Thyroid gland (tissue), 4 donors: ENCODE measurements at places on chromosomes 7 and 10. TPM values are rescaled to one million over a fixed set of nuclear protein-coding genes. Genes with fewer than 3 reads are reported as not detected.

The ZNF503 gene
- total RNA-seq, result 8.2 TPM

The SPDYE2B gene
- total RNA-seq, result not detected

The WIPF3 gene
- total RNA-seq, result 0.27 TPM

The ITPRID1 gene
- not detected for total RNA-seq

The GIMAP5 gene
- 26.5 TPM for total RNA-seq

The PIK3AP1 gene
- 8.6 TPM for total RNA-seq

The OR2A14 gene
- not detected for total RNA-seq

The PSMA2 gene
- total RNA-seq, result 71.2 TPM

The ARHGEF5 gene
- total RNA-seq, result 86.0 TPM

The GPRIN2 gene
- 9.4 TPM for total RNA-seq

The SPDYE9 gene
- not detected for total RNA-seq

The MEOX2 gene
- total RNA-seq, result 4.5 TPM

- no peak for DNase-seq
These were observed 425.4 kb downstream of the RPS24 start for GRCh38 chr10:78458983-78459638.

DNA sequence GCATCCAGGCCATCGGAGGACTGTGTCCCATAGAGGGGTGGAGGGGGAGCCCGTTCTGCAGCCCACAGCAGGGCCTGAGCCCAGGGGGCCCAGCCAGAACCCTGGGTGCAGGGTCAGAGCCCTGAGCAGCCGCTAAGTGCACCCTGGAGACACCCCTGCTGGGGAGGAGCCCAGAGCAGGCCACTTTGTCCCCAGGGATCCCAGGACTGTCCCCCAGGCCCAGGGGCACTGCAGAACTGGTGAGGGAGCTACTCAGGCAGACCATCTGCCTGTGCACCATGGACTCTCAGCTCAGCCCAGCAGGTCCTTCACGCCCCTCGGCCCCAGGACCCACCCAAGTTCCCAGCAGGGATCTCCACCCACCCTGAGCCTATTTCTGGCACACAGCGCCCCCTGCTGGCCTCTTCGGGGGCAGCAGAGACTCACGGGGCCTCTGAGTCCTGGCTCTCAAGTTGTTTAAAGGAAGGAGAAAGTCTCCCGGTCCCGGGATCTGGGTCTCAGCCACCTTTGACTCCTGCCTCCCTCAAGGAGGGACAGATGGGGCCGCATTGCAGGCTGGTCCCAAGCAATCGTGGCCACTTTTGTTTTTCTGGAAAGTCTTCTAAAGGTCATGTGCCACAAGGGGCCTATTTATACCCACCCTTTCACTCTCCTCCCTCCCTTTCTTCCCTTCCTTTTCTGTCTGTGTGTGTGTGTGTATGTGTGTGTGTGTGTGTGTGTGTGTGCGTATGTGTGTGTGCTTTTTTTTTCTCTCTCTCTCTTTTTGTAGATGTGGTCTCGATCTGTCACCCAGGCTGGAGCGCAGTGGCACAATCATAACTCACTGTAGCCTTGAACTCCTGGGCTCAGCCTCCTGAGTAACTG lies 90.3 kb downstream of the MYL10 start:
- DNase-seq, result peak; percentile 71

GRCh38 chr7:99016196-99016595 lies 127.7 kb downstream of the SMURF1 start:
- no peak for DNase-seq

DNA sequence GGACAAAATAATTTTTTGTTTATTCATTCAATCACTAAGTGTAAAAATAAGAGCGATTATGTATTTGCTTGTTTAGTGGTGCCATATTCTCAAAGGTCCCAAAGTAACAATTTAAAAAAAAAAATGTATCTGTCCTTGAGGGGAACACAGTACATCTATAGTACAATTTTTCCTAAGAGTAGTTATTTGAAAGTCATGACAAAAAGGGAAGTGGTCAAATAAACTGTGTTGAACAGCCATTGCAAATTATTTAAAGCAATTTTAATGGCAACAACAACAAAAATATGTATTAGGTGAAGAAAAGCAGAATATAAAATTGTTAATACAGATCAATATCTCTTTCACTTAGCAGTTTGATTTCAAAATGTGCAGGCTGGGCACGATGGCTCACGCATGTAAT lies 943.5 kb downstream of the CNTNAP2 start:
- no peak for DNase-seq

GRCh38 chr7:2619116-2619515 lies 12.7 kb upstream of the TTYH3 start:
- DNase-seq, result no peak

DNA sequence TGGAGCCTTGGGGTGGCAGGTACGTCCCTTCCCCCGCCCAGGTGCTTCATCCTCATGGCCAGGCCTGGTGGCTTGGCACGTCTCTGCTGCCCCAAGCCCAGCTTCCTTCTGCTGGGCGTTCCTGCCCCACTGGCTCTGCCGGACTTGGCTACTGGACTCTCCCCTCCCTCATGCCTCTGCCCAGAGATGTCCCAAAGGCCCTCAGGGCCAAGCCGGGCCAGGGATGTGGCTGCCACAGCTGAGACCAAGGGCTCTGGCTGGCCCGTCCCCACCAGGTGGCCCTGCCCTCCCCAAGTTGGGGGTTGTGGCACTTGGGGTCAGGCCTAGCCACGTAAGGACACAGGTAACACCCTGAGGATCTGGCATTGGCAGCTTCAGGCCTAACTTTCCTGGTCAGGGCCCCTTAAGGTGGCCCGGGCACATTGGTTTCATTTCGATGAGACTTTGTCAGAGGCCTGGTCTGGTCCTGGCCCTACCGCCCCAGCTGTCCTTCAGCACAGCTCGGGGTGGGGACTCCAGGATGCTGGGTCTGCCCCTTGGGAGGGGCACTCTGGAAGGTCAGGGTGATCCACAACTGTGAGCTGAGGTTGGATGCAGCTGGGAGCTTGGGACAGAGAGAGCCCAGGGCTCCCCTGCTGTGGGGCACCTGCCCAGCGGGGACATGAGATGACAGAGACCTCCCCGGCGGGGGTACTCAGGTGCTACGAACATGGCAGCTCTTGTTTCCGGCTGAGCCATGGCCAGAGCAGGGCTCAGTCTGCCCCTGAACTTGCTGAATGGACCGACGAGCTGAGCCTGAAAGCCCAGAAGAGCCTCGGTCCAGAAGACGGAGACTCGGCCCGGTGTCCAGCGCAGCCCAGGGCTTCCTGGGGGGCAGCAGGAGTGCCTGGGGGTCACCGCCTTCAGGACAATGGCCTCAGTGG lies 2.9 kb downstream of the BHLHA15 start:
- DNase-seq, result no peak

GRCh38 chr10:66151346-66151745 lies 774.5 kb upstream of the LRRTM3 start:
- no peak for DNase-seq

- DNase-seq, result no peak
These were observed 165.7 kb upstream of the ITGB1 start for GRCh38 chr10:33123680-33124079.

DNA sequence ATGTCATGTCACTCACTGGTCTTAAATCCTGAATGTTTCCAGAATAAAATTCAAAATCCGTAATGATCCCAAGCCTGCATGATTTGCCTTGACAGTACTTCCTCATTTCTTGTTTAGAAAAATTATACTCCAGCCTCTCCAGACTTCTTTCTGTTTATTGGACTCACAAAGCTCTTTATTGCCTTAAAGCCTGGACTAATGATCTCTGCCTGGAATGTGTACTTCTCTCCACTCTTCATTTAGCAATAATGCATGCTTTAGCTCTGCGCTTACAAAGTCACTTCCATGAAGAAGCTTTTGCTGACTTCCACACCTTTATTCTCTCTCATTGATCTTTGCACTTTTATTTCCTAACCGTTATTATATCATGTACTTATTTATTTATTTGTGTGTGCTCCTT lies 27.4 kb upstream of the SLC26A3 start:
- DNase-seq, result no peak

GRCh38 chr10:94027197-94027596 lies 33.5 kb downstream of the PLCE1 start:
- DNase-seq, result no peak

DNA sequence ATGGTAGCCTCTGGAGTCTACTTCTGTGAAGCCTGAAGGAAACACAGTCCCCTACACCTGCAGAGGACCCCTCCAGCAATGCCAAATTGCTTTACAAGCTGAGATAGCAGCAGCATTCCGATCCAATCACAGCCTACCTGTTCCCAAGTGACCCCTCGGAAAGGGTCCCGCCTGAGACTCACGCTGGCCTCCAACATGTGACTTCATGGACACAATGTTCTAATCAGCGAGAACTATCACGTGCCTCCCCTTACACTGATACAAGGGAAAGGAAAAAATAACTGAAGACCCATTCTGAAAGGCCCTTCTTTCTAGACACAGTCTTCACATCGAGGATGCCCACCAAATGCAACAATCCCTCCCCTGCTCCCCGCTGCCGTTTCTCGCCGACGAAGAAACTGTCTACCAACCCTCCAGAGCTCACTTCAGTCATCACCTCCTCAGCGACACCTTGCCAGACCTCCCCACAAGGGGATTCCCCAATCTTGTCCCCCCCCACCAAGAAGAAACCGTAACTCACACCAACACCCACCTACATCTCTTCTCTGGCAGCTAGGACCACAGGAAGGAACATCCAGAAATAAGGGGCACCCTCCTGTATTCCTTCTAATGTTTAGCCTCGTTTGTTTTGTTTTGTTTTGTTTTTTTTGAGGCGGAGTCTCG lies 1.8 kb downstream of the SNX8 start:
- DNase-seq, result no peak

DNA sequence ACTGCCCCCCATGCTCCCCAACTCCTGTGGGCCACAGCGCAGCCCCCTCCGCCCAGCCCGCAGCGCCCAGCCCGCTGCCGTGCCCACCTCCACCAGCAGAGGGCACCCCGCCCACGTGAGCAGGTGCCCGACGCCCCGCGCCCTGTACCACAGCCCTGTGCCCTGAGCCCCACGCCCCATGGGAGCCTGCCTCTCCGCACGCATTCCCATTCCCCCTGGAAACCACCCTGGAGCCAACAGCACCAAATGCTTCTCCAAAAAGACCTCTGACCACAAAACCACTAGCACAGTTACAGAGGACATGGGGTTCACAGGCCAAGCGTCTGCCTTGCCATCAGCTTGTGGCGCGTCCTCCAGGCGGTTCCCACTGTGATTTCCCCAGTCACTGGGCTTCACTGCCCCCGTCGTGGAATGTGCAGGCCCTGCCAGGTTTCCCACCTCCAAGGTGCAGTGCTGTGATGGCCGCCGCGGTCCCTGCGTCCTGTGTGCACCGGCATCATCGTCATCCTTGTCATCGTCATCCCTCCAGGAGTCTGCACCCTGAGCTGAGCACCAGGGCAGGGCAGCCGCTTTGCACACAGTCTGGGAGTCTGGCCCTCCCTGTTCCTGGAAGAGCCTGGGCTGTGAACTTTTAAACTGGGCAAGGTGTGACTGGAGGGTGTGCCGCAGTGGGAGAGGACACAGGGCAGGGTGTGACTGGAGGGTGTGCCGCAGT lies 61.7 kb downstream of the PWWP2B start:
- peak; percentile 49 for DNase-seq

- no peak for DNase-seq
These were observed 19.6 kb downstream of the NOC3L start for GRCh38 chr10:94343151-94343550.

- no peak for DNase-seq
These were observed 47.4 kb downstream of the CH25H start for GRCh38 chr10:89159761-89160160.

DNA sequence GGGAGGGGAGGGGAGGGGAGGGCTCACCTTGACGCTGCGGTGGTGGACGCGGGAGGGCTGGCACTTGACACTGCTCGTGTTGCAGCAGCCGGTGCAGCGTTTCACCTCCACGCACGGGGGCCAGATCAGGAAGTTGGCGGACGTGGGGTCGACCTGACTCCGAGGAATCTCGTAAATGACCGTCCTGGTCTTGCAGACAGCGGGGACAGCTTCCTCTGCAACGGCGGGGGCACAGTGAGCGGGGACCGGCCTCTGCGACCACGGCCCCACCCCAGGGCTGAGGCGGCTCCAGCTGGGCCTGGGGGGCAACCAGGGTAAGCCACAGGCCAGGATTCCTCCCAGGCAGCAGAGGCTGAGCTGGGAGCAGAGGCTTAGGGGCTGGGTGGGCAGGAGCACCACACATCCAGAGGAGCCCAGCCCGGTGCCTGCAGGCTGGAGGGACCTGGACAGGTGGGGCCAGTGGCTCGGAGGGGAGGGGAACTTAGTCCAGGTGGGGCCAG lies 8.8 kb downstream of the PDGFA start:
- DNase-seq, result no peak

DNA sequence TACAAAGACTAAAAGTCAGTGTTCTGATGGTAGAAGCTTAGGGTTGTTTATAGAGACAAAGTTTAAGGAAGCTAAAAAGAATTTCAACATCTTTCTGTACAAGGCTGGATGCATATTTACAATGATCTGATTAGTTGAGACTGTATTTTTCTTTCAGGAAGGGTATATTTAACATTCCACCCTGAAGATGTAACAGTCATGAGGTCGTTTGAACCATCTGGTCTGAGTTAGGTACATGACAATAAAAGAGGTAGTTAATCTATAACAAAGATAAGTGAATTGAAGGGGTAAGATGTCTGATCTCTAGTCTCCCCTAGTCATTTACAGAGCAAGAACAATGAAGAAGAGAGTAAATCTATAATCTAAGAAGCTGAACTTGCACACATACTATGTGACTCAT lies 821.2 kb downstream of the CNTNAP2 start:
- DNase-seq, result no peak

GRCh38 chr7:77217474-77218185 lies 18.0 kb upstream of the FGL2 start:
- no peak for DNase-seq

- peak; percentile 27 for DNase-seq
These were observed 31.3 kb downstream of the KIN start for GRCh38 chr10:7756360-7756992.

GRCh38 chr7:67021260-67021659 lies 24.6 kb downstream of the TYW1 start:
- no peak for DNase-seq
